ENCODE measurements at places on chromosomes 2 and 18.
A peak's percentile ranks its signal among the peaks of the same experiment; 100 is the strongest.

GRCh38 chr2:241818943-241819270, 9.9 kb downstream of the NEU4 start:
- DNase-seq = no peak

DNA sequence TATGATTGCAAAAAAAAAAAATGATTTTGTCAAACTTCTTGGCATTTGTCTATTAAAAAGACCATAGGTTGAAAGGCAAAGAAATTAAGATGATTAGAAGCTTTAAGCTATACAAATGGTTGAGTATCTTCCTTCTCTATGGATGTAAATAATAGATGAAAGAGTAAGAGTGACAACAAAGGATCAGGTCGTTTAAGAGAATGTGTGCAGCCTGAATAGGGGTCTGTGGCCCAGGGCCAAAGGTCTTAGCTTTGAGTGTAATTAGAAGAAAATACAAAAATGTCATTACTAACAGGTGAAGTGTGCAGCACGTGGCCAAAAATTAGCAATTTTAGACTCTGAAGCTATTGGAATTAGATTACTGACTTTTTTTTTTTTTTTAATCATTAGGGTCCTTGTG, 122.4 kb downstream of the GREB1L start:
- no peak for DNase-seq

DNA sequence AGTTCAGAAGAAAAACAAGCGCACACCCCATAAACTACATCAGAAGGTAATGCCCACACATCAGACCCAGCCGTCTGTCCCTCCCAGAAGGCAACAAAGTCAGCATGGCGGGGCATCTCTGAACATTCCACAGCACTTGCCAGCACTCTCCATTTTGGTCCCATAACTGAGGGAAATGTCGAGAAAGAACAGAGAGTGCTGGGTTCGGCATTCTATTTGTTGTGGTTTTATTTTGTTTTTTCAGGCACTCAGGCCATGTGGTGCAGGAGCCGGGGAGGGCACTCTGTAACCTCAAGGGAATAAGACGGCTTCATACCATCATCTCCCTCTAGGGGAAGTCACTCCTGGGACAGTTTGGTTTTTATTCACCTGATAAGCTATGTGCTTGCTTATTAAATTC, 156.0 kb downstream of the SEPTIN10 start:
- DNase-seq = no peak

- DNase-seq = no peak
These were observed 726 bp upstream of the CCDC88A start for GRCh38 chr2:55420439-55420725.

DNA sequence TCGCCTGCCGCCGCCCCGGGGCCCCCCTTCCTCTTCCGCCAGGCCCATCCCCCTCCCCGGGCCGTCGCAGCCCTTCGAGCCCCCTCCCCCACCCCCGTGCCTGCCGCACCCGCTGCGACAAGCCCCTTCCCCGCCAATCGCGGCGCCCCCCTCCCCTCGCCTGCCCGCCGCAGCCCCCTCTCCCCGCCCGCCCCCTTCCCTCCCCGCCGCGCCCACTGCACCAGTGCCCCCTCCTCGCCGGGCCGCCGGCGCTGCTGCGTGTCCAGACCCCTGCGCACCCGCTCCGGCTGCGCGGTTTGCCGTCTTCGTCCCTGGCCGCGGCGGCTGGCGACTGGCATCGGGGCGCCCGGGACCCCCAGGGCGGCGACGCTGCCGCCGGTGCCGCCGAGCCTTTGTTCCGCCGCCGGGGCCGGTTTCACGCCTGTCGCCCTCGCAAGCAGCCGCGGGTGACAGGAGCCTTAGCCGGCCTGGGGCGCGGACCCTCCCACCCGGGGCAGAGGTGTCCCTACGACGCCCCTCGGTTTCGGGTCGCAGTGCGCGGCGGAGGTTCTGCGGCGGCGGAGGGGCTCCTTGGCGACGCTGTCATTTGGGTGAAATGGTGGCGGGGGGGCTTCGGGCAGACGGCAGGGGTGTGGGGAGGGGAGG, 18.1 kb downstream of the GPC1 start:
- no peak for DNase-seq

DNA sequence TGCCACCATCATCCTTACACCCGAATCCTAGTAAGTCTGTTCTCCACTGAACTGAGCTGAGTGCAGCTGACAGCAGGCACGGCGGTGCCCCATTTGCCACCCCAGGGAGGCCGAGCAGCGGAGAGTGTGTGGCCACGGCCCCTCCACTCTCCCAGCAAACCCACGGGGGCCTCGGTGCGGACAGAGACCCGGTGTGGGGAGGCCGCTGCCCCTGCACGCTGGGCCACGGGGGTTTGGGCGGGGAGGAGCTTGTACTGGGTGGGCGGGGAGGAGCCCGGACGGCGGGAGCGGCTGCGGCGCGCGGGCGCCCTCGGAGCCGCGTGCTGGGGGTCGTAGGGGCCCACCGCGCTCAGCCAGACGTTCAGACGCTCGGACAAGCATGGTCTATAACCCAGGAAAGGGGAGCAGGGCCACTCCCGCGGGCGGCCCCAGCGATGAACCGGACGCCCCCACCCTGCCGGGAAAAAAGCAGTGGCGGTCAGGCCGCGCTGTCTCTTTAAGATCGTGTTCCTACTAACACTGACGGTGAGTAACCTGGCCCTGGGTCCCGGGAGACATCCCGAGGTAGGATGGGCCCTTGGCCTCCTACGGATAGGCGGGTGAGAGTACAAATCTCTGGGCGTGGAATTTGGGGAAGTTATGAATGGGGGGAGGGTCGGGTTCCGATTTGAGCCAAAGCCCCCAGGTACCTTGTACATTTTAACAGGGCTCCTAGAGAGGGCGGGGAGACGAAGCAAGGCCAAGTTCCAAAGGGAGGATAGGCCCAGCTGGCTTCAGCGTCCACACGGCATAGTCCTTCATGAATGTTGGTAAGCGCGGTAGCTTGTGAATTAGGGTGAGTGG, at the start of gene ITPRIPL1:
Gene ITPRIPL1 (plus strand): TSS at position 277 of the 843 bp plus-strand sequence. CDS start 523 bp downstream, at position 800.
- no peak for DNase-seq

DNA sequence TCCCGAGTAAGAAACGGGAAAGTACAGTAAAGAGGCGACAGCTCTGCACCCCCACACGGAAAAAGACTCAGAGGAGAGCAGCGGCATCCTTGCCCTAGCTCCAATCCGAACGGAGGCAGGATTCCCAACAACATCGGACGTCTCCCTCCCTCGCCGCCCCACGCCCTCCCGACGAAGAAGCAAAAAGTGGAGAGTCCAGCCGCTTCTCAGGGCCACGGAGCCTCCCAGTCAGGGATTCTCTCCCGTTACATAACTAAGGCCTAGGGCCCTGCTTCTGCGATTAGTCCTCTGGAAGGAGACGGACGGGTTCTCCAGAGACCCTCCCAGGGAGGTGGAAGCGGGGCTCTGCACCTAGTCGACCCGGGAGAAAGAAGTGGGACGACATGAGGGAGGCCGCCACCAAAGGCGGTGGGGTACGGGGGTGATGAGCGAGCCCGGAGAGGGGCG, 587 bp downstream of the SUMO1 start:
- no peak for DNase-seq

- no peak for DNase-seq
These were observed 38.6 kb downstream of the RAMP1 start for GRCh38 chr2:237898057-237898414.

DNA sequence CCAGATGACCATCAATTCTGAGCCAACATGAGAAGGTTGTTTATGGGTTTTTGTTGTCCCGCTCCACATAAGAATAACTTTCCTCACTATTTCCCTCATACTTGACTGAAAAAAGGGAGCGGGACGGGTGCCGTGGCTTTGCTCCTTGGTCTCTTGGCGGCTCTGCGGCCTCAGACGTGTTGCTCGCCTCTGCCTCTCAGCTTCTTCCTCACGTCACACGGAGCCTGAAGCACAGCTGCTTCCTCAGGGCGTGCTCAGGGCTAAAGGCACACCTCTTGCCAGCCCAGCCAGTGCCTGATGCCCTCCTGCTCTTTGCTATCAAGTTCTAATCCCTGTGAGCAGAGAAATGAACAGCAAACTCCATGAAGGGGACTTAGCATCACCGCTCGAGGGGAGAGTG, 17.9 kb upstream of the ID2 start:
- DNase-seq = no peak

GRCh38 chr18:10386049-10386448, 68.4 kb upstream of the APCDD1 start:
- no peak for DNase-seq

GRCh38 chr2:75324141-75324540, 124.8 kb upstream of the TACR1 start:
- no peak for DNase-seq

- no peak for DNase-seq
These were observed 92.1 kb downstream of the LYPD6 start for GRCh38 chr2:149422337-149422990.

DNA sequence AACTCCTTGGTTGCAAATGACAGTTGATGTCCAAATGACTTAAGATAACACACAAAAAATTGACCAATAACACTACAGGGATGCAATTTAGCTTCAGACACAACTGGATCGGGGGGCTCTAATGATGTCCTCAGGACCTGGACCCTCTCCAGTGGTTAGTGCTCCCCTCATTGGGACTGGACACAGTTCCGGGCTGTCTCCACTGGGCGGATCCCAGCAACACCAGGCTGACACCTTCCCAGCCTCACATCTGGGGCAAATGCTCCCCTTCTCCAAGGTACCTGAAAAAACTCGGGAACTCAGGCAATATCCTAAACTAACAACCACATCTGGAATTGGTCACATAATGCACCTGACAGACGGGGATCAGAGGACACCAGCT, 48.7 kb downstream of the PSMG2 start:
- no peak for DNase-seq

DNA sequence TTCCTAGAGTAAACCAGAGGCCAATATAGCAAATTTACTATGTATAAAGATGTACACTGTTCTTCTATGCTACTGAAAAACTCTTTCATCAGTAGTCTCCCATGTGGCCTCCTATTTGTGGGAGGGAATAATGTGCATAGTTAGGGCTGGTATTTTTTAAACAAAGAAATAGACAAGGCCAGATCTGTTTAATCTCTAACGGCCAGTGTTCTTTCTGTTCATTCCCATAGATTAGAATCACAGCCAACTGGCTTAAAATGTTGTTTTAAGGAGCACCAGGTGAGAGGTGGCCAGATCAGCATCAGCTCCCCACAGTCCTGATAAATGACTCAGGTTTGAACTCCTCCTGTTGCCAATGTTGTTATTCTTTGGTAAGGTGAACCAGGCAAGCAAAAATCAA, 12.1 kb downstream of the LYPD6 start:
- no peak for DNase-seq

DNA sequence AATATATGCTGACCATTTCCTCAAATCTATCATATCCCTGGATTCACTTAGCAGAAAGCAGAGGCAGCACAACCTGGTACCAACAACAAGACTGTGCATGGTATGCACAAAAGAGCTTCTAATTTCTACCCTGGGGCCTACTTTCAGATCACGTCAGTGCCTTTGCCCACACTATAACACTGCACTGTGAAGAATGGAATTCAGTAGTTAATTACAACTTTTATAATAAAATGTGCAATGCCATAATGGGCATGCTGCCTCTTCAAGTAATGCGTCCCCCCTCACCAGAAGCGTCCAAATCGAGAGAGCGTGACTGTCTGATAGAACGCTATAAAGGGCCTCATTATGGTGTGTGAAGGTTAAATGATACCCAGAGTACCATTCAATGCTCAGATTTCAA, 328.1 kb upstream of the PKDCC start:
- no peak for DNase-seq

DNA sequence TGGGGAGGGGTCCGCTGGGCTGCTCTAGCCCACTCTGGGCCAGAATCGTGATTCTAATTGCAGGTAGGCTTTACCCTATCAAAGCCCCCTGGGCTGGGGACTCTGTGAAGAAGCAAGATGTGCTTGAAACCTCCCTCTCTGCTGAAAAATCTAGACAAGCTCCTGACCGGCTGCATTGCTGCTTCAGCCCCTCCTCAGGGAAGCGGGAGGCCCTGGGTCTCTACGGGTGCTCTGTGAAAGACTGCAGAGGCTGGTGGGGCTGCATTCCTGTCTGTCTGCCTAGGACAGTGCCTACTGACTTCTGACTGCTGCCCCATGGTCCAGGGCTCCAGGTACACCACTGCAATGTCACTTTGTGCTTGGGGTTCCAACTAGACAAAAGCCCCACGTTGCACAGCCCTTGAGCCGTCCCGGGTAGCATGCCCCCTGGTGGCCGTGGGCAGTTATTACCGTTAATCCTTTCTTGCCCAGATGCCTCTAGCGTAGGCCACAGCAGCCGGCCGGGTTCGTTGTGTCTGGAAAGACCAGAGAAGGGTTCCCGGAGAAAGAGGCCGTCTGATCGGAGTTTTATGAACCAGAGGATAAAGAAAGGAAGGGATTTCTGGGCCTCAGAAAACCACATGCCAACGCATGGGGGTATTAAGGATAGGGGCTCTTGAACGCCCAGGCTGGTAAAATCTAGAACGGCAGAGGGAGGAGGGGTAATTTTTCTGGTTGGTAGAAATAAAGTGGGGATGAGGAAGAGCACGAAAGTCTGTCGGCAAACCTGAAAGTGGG, 15.9 kb upstream of the C1QL2 start:
- DNase-seq = peak; percentile 28

DNA sequence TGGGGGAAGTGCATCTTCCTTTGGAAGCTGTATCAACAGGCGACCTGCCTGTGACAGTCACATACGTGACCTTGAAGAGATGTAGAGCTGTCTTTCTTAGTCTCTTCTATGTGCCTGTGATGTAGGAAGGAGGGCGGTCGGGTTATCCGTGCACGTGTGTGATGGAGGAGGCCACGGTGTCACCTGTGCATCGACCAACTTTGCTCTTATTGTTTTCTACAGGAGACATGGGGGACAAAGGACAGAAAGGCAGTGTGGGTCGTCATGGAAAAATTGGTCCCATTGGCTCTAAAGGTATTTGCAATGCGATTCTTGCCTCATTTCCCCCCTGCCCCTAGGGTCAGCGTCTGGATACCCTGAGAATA, 20.7 kb upstream of the ALLC start:
- DNase-seq = no peak

- DNase-seq = peak; percentile 23
These were observed 257.7 kb upstream of the CHAC2 start for GRCh38 chr2:53509831-53510388.

DNA sequence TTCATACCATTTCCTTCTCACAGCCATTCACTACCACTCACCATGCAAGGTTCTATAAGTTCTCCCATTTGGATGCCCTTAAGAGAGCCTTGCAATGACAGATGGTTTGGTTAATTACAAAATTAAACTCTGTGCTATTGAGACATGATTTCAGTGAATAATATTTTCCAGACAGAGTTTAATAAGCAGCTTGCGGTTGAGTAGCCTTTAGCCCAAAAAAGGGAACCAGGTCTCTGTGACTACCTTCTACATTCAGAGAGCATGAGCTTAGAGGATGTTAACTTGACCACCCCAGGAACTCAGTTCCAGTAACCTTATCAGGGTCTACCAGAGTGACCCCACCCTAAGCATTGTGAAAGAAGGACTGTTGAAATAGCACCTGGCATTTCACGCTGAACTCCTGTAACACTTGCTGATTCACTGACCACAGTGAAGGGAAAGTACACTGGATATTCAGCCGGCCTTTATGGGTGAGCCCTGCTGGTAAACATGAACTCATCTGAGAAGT, 1173.1 kb upstream of the ZEB2 start:
- no peak for DNase-seq

DNA sequence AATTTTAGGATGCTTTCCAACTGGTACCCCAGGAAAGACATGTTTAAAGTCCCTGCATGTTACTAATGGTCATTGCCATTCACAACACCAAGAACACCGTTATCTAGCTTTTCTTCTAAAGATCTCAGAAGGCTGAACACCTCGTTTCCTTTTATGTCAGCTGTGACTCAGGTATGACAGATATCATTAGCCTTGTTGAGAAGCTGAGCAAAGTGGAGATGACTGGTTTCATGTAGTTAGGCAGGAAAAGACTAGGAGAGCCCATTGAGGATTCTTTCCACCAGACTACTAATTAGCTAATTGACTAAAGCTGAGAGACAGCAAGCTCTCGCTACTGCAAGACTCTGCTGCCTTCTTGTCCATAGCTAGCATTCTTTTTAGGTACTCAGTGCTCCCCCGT, 32.0 kb upstream of the ARL5A start:
- no peak for DNase-seq
